BJ (cell line): ENCODE measurements at places on chromosomes 1 and 21. TPM values are rescaled to one million over a fixed set of nuclear protein-coding genes. Genes with fewer than 3 reads are reported as not detected.

DNA sequence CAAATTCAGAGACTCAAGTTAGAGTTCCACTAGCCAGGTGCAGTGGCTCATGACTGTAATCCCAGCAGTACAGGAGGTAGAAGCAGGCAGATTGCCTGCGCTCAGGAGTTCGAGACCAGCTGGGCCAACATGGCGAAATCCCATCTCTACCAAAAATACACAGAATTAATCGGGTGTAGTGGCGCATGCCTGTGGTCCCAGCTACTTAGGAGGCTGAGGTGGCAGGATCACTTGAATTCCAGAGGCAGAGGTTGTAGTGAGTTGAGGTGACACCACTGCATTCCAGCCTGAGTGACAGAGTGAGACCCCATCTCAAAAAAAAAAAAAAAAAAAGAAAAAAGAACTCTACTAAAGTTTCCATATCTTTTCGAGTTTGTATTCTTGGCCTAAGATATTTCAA, 36.7 kb upstream of the CHRM3 start:
- DNase-seq: no peak

The GUCA2B gene
- polyA plus RNA-seq: not detected in 2 replicates

The EPHA10 gene
- 0.04 TPM in 1 of 2 replicates, not detected in the other for polyA plus RNA-seq

DNA sequence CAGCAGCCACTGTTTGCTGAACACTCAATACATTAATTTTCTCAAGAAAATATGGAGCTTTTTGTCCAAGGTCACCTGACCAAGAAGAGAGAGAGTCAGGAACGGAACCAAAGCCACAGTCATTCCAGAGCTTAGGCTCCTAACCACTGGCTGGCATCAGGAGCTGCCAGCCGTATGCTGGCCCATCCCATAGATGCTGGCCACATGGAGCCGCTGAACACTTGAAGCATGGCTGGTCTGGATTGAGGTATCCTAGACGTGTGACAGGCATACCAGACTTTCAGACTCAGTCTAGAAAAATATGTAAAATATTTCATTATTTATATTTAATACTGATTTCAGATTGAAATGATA, 458.7 kb downstream of the MATN1 start:
- no peak for DNase-seq

The NRDC gene
- polyA plus RNA-seq: 69.2 and 129 TPM in 2 replicates

DNA sequence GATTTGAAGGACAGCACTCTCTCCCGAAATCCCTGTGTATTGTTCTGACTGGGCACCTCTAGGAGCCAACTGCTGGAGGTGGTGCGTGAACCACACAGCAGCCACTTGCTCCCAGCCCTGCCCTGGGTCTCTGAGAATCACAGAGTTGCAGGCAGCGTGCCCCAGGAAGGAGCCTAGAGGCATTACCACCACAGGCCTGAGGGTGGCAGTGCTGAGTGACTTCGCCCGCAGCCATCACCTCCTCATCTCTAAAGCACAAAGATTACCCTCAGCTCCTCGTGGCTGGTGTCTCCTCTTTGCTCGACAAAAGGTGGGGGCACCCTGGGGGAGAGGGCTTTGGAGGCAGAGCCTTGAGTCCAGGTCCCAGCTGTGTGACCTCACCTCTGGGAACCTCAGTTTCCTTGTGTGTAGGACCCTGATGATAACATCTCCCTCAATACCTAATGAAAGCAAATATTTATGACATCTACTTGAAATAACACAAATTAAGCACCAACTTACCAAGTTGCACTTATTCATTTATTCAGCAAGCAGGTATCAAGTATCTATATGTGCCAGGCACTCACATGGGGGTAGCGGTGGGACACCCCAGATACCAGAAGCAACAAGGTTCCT, 86.3 kb downstream of the VWA5B1 start:
- no peak for DNase-seq
